Cortex of kidney (tissue), 1 donor: ENCODE measurements at places on chromosomes 4 and X.

DNA sequence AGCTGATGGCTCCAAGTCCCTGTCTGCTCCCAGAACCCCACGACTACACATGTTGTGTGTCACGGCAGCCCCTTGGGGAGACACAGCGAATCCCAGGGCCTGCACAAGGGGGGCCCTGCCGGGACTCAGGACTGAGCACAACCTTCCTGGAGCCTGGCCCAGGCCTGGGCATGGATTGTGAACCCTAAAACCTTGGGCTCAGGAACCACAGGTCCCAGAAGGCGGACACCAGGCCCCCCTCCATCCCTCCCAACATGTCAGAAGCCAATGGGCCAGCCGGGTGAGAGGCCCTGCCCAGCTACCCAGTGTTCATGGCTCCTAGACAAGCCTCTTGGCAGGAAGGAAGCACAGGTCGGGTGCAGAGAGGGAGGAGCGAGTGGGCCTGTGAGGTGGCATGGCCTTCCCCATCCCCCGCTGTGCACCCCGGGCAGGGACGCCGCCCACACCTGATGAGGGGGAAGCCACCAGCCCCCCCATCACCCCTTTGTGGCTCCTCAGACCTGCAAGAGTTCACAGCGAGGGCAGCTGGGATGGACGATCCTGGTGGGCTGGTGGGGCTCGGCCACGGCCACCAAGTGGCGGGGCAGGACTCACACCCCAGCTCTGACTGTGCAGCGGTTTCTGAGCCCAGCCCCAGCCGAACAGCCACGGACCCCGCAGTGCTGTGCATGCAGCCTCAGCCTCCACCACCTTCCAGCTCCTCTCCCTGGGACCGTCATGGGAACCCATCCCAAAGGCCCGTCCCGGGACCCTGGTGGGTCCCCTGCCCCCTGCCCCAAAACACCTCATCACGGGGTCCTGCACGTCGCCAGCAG is 3.7 kb downstream of the PDE6B start:
- DNase-seq = no peak

DNA sequence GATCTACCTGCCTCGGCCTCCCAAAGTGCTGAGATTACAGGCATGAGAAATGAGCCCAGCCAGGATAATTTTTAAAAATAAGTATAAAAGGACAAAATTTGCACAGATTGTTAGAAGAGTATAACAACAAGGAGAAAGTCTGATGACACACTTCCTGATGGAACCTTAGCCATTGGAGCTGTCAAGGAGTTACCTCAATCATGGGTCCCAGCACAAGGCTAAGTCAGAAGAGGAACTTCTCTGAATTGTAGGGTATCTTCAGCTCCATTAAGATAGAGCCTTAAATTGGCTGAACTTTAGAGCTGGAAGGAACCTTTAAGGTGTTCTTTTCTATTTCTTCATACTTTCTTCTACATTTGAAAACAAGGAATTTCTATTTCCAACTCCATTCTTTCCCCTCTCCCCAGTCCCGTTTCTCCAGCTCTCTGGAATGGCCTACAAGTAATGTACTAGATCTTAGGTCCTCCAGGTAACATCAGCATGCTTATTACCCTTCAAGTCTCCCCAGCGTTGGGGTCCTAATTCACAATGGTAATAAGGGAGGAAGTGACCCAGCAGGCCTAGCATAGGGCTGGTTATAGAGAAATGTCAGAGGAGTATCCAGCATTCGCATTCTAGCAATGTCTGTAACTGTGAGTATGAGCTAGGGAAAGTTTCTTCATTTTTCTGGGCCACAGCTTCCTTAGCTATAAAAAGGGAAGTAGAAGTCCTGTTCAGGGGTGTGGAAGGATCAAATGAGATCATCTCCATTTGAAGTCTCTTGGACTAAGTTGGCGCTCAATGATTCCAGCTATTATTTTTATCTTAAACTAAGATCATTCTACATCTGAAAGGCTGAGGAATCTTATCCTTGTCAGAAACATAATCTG is 18.5 kb upstream of the RBPJ start:
- no peak for DNase-seq

GRCh38 chrX:18875256-18875878 is 108.5 kb downstream of the PHKA2 start:
- no peak for DNase-seq

DNA sequence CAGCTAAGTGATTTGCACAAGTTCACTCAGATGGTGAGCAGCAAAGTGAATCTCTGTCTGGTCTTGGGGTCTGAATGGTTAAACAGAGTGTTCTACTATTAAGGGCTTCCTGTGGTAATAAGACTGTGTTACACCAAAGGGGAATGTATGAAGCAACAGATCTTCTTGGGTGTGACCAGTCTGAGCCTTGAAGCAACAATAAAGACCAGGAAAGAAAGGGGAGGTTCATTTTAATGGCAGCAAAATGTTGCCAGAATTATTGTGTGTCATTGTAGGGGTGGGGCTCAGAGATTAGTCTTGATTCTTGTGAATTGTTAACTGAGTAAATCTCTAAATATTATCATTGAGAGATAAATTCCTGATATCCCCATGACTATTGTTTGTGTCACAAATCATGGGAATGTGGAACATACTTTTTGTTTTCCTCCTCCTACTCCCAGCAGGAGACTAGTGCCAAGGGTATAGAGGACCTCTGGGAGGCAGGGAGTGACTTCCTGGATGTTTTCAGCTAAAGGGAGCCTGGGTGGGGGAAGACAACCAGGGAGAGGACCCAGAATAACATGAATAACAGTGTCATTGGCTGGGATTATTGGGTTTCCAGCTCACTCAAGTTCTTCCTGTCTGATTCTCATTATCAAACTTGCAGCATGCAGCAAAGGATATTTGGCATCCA is 141.4 kb upstream of the PAK3 start:
- no peak for DNase-seq

DNA sequence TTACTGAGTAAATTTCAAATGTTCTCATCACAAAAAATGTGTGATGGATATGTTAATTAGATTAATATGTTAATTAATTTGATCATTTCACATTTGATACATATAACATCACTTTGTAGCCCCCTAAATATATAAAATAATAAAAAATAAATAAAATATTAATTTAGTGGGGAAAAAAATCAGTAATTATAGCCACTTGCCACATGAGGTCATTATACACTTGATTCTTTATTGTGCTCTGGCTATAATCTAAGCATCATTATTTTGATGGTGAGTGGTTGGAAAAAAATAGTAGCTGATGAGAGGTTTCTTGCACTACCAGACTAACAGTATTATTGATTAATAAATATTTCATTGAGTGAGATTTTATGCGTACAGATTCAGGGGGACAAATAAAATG is 57.4 kb downstream of the DCK start:
- DNase-seq = no peak

DNA sequence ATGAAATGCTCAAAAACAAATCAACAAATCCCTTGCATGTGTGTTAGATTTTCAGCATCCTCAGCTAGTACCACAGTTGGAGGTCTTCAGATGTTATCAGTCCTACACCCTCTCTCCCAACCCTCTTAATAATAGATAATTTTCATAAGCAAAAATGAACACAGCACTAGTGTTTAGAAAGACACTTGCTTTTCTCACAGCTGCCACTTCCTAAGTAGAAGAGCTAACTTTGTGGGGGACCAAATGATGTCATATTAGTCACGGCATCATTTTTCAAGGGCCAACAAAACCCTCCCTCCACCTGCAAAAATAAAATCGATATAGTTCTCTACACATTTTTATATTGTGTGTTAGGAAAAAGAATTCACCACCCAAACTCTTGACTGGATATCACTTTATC is 163.5 kb upstream of the GYPA start:
- DNase-seq = no peak

DNA sequence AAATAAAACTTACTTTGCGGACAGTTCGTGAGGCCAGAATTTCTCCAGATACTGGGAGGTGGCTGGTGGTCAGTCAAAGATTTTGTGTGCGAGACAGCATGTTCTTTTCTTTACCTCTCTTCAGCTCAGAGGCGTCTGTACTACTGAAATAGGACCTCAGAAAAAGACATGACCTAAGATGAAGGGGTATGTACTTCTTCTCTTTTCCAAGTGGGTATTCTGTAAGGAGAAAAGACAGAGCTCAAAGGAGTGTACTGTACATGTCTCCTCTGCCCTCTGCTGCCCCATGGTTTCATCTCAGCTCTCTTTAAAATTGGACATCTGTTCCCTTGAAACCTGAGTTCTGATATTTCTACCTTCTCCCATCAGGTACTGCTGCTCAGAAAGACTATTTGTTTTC is 38.1 kb downstream of the SEPTIN11 start:
- DNase-seq = no peak
